CD8-positive, alpha-beta T cell (primary cell): ENCODE measurements at places on chromosomes 4 and X. TPM values are rescaled to one million over a fixed set of nuclear protein-coding genes. Genes with fewer than 3 reads are reported as not detected.

DNA sequence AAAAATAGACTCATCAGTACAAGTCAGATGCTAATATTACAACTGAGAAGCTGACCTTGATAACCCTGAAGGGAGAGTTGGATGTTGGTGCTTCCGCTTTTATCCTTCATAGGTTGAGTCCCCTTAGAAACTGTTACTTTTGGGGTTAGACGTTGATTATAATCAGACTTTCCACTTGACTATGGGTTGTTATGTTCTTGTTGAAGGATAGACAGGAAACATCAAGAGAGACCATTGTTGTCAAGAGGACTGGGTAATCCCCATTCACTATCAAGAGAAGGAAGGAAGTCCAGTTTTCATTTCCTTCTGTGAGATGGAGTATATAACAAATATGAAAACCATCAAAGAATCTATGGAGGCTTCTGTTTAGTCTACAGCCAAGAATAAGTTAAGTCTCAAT is 229.9 kb upstream of the AFF2 start:
- no peak for DNase-seq

DNA sequence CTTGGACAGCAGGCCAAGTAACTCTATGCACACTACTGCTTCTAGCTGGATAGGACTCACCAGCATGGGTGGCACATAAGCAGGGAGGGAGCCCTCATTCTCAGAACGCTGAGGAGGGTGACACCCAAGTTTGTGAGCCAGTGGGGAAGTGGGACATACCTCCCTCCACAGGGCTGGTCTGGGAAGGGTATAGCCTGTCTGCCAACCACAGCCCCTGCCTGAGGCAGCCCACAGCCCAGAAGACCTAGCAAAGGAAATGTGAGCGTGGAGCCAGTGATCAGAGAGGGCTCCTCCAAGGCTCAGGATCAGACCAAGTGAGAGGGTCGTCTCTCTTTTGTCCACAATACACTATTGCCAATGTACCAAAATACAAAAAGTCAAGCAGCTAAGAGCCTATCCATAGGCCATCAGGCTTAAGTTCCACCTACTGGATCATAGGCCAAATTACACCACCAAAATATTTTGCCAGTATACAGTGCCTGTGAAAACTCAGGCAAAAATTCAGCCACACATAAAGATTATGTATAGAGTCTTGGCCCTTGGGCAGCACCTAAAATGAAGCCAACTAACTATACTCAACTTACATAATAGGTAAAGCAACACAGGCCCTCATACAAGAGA is 1203.1 kb downstream of the PCDH18 start:
- no peak for DNase-seq

TGIF2LX gene
- total RNA-seq: not detected

DNA sequence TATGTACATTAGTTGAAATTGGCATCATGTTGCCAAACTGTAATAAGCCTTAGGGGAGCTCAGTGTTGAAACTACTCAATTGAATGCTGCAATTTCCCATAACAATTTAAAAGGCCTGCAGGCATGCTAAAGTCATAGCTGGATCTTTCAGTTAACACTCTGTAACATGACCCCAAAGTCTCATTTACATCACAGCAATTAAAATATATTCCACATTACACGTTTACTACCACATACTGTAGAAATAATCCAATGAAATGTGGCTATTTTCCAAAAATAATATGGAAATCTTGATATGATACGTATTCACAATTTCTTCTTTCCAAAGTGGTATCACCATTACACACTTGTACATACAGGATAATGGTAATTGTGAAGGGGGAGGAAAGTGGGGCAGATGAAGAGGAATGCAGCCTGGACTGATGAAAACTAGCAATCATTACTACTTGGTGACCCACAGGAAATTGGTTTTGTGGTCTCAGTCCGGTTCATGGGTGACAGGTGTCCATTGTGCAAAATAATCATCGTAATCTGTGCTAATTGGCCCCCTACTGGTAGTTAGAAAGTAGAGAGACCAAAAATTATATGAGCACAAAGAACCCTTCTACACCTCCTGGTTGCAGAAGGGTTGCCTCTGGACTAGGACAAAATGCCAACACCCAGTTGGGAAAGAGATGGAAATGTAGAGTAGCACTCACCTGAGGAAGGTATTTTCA is 63.7 kb downstream of the TENM3 start:
- no peak for DNase-seq

USP9X gene
- 93.2 TPM for total RNA-seq

DNA sequence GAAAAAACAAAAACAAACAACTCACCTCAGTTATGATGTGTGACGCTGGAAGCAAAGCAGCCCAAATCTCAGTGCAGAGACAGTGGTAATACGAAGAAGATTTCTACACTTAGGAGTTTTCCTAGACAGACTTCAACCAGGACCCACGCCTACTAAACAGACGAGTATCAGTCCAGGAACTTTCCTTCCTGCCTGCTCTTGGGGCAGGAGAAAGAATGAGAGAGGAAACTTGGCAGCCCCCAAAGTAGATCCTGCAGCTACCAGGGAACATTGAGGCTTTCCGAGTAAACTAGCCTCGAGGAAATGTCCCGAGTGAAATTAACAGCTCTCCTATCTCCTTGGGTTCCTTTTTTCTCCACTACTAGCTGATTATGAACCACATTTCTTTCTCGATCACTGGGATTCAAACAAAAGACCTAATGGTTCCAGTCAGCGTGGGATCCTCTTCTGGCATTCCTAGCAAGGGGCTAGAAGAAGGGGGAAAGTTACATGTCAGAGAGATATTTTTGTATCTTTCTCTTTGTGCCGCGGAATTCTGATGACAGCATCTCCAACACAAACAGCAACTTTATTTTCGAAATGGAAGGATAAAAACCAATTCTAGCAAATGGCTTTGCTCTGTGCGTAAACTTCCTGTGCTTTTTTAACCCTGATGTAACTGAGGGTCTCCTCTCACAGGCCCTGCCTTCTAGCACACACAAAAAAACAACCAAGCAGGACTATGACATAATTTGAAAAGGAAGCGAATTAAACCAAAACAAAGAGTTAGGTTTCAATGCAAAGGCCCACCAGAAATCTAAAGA is 53.2 kb downstream of the PPM1K start:
- no peak for DNase-seq

- no peak for DNase-seq
These were observed 102.7 kb upstream of the TENM3 start for GRCh38 chr4:182140547-182140946.

F8A1 gene
- 23.2 TPM for total RNA-seq

CT45A10 gene
- total RNA-seq: not detected

GRCh38 chrX:86946569-86946968 is 571.0 kb upstream of the KLHL4 start:
- no peak for DNase-seq

- DNase-seq: no peak
These were observed 74.1 kb upstream of the FAM9B start for GRCh38 chrX:9108054-9108453.

ASB5 gene
- total RNA-seq: not detected

DNA sequence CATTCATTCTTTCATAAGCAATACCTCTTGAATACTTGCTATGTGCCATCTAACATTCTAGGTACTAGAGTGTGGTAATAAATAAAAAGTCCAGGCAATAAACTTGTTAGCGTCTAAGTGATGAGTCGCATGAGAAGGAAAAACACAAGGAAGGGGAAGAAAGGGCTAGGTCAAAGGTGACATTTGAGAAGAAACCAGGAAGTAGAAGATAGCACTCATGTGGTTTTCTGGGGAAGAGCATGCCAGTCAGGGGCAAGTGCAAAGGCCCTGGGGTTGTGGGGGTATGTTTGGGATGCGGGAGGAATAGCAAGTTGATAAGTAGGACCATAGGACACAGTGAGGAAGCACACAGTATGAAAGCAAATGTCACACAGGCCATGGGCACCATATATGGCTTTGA is 157.0 kb downstream of the TSPAN5 start:
- DNase-seq: no peak

GRCh38 chr4:20124317-20125026 is 127.2 kb upstream of the SLIT2 start:
- no peak for DNase-seq
